ENCODE measurements at places on chromosomes 3 and 15.

- DNase-seq: no peak
Observed at GRCh38 chr3:16900779-16901440, 16.2 kb downstream of the PLCL2 start.

- peak; percentile 9 for DNase-seq
Observed at GRCh38 chr3:79306934-79307570, 460.7 kb downstream of the ROBO1 start.

- DNase-seq: no peak
Observed at GRCh38 chr15:97866959-97867358, 93.5 kb upstream of the ARRDC4 start.

DNA sequence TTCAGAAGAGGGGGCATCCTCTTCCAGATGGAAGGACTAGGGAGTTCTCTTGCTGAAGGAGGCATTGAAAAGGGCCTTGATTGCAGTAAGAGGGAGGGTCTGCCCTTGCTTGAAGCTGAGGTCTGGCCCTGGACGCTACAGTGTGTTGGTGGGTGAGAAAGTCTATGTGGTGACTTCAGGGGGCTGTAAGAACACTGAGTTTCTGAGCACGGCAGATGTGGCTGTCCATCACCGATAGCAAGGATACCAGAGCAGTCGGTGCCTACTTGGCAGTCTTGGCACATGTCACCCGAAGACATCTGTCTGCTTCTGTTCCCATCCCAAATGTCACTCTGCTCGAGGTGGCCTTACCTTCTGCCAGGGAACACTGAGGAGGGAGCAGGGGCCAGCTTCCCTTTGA is 631.1 kb upstream of the CFAP20DC start:
- no peak for DNase-seq

DNA sequence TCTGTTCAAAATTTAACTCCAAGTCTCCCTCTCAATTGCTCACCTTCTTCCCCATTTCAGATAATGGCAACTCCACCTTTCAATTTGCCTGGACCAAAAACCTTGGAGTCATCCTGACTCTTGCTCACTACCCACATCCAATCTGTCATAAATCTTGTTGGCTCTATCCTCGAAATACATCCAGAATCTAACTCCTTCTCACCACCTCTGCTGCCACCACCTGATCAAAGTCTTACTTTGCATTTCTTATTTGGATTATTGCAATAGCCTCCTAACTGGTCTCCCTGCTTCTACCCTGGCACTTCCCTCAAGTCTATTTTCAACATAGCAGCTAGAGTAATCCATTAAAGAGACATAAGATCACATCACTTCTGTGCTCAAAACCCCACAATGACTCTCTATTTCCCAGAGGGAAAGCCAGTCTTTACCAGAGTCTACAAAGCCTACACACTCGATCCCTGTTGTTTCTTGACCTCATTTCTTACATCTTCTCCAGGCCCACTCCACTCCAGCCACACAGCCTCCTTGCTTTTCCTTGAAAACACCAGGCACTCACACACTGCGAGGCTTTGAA is 86.6 kb downstream of the GPR156 start:
- no peak for DNase-seq

DNA sequence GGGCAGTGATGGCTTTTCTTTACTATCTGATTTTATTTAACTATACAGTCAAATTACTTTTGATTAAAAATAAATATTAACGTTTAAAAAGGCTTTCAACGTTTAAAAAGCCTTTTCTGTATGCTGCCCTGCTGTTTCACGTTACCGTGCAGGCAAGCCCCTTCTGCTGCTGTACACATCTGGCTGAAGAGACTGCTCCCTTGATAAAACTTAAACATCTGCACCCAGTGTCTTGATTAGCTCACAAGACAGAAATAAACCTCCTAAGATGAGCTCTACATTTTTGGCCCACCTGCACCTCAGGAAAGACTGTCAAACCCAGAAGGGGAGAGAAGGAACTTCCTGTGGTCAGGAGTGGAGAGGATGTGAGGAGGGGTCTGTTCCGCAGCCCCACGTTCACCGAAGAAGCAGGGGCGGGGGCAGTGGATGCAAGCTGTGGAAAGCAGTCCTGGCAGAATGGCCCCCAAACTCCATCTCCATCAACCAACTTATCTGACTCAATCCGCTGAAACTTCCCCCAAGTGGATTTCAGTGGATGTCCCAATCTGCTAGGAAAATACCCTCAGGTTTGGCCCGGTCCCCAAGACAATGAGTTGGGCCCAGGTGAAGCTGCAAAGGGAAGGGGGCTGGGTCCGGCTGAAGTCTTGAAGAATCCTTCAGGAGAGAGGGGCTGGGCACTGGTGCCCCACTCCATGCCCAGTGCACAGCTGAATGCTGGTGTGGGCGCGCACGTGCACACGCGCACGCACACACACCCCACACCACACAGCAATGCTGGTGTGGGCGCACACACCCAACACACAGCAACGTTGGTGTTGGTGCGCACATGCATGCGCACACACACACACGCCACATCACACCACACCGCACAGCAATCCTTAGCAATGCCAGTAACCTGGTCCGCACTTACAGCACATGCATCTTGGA is 88.6 kb downstream of the LRIG1 start:
- no peak for DNase-seq

- no peak for DNase-seq
Observed at GRCh38 chr15:100712226-100712625, 109.8 kb downstream of the ASB7 start.

GRCh38 chr3:106711650-106712049 is 665.6 kb upstream of the CCDC54 start:
- DNase-seq: no peak

DNA sequence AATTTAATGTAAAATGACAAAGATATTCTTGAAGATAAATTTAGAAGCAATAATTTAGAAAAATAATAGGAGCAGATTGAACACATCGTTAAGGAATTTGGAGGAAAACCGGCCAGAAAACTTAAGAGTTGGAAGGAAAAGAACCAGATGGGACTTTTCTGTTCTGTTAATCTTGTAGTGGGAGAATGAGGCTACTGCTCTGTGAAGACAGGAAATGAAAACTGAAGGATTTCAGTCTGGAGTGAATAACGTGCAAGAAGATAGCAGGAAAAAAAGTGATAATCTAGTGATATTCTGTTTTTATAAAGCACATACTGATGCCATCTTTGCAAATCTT is 74.2 kb downstream of the DPPA2 start:
- DNase-seq: no peak

DNA sequence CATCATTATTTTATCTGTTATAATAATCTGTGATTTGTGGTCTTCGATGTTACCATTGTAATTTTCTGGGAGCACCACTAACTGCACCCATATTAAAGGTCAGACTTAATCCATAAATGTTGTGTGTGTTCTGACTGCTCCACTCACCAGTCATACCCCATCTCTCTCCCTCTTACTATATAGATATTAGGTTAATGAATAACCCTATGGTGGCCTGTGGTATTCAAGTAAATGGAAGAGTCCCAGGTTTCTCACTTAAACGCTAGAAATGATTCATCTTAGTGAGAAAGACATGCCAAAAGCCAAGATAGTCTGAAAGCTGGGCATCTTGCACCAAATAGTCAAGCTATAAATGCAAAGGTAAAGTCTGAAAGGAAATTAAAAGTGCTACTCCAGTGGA is 1358.5 kb downstream of the ROBO2 start:
- no peak for DNase-seq

DNA sequence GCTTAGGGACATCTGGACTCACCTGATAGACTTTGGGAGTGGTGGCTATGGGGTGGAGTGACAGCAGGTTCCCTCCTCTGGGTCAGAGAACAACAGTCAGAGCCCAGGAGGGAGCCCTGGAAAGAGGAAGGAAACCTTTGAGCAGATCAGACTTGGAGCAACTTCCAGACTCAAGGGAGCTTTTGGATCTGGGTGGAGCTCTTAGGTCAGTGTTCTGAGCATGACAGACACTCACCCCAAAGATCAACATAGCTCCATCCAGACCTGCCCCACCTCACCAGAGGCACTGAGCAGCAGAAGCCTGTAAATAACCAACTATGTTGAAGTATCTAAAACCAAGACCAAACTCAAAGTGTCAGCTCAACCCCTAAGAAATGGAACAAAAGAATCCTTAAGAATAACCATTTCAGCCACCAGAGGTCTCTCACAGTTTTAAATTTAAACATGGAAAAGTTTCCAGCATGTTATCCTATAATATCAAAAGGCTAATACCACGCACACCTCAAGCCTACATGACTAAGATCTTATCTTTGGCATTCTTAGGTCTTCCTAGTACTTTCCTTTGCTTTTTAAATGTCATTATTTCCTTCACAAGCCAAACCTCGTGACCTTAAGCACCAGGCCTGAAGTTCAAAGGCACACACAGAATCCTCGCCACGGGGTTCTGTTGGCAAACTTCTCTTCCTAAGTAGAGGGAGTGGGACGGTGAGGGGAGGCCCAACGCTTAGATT is 56.4 kb downstream of the UMPS start:
- DNase-seq: no peak

DNA sequence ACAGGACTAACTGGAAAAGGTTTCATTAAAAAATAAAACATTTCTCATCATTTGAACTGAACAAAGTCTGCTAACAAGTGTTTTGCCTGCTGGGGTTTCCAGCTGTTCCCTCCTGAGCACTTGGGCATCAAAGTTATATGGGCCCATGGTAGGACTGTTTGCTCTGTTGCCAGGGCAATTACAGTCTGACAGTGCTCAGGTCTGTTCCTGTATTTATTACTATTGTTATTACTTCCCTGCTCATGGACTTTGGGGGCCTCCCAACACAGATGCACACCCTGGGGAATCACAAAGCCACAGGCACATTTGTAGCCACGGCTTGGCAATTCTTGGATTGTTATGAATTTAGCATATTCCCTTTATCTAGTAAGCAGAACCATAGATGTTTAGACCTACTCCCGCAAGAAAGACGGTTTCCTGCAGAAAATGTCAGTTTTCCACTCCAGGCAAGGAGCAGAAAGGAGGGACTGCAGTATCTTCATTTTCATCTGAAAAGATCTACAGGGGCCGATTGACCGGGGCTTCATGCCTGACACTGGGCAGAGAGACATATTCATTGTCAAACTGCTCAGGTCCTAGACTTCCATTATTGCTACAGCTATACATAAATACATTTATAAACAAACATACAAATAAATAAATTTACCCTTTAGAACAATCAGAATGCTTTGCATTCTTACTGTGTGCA is 580.2 kb downstream of the AGBL1 start:
- no peak for DNase-seq

DNA sequence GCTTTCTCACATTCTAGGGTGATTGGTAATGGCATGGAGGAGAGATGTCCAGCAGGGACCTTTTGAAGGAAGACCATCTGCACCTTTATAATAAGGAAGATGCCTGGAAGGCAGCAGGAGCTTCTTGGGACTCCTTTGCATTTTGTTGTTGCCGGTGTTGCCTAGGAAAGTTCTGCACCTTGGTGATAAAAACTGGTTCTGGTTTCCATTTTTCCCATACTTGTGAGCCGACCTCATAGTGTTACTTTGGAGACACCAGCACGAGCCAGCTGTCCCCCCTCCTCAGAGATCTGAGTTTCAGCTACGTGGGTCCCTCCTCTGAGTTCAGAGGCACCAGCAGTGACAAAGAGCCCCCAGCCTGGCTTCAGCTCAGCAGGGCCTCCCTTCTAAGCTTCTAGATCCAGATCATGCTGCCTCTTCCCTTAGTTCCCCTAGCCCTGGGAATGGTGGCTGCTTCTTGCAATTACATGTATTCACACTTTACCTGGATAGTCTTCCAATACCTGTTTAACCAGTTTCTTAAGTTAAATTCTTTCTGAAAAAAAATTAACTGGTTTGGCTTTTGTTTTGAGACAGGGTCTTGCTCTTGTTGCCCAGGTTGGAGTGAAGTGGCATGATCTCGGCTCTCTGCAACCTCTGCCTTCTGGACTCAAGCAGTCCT is 18.0 kb upstream of the FSTL1 start:
- no peak for DNase-seq

DNA sequence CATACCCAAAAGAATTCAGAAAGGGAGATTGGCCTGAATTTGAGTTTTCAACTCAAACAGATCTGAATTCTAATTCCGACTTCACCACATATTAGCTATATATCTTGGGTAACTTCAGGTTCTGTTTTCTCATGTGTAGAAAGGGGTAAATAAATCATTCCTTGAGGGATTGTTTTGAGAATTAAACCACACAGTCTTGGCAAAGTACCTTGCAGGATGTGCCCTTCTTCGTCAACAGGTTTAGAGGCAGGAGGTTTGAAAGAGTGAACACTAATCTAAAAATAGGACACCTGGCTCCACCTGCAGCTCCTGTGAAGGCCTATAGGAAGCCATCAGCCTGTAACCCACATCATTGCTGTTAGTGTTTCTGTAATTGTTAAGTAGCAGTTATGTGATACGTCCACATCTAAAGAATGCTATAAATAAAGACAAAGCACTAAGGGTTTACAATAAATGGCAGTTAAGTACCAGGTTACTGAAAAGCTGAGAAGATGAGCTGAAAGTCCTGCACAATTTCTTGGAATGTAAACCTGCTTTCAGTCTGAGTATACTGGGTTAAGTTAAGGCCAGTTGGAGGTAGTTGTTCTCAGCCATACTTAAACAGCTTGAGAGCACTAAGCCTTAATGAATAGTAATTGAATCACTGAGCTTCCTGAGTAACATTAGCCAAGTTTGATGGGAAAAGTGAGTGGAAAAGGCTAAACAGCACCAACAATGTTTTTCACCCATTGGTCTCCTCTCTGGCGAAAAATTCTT is 6.0 kb downstream of the CCDC80 start:
- DNase-seq: peak; percentile 19

GRCh38 chr3:127491909-127492308 is 98.6 kb downstream of the TPRA1 start:
- DNase-seq: no peak

GRCh38 chr15:74573987-74574386 is 33.0 kb downstream of the ARID3B start:
- DNase-seq: no peak

DNA sequence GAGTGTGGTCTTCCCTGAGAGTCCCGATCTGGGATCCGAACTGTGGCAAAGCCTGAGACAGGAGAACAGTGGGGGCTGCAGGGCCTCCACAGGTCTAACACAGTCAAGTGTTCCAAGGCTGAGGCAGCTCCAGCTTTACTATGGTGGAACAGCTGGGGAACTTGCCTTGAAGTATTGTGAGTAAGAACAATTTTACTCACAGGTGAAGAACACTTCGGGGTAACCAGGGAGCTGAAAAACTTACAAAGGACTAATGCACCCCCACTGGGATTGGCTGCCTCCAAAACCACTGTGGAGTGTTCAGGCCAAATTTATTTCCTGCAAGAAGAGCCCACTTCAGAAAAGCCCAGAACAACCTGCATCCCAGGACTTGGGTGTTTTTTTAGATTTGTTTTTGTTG is 25.4 kb downstream of the ZIC4 start:
- DNase-seq: no peak

- DNase-seq: peak; percentile 28
Observed at GRCh38 chr3:133868186-133868585, 27.5 kb downstream of the RAB6B start.

DNA sequence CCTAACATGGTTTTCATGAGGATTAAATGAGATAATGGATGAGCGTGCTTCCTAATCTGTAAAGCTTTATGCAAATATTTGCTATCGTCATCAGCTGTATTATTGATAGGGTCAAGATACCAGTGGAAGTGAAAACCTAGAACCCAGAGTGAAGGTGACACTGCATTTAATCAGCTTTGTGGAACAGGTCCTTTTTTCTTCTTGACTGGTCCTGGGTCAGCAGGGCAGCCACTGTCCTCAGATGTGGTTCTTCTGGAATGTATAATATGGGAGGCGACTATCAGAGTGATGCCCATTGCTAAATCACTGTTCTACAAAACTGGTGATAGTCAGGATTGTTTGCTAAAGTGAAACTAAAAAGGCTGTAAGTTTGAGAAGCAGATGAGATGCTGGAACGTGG is 41.4 kb downstream of the SORD start:
- DNase-seq: no peak
